Uterus (tissue), 4 donors: ENCODE measurements at places on chromosomes 12 and 14. TPM values are rescaled to one million over a fixed set of nuclear protein-coding genes. Genes with fewer than 3 reads are reported as not detected.

DNA sequence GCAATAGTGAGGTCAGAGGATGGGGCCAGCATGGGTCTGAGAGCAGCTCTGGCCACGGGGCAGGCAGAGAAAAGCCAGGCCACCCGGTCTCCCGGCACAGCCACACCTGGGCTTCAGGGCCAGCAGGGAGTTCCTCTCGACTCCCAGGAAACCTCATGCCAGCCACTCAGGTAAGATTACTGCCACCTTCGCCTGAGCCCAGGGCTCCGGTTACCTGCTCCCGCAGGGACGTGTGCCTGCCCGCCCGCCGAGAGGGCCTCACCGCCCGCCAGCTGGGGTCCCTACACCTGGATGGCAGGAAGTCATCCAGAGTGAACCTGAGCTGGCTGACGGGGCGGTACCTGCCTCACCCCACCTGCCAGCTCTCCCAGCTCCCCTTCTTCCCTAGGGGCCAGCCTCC is 7.3 kb downstream of the JAG2 start:
- no peak for DNase-seq

- no peak for DNase-seq
Measured at GRCh38 chr12:6204533-6205143, 4.4 kb downstream of the CD9 start.

DNA sequence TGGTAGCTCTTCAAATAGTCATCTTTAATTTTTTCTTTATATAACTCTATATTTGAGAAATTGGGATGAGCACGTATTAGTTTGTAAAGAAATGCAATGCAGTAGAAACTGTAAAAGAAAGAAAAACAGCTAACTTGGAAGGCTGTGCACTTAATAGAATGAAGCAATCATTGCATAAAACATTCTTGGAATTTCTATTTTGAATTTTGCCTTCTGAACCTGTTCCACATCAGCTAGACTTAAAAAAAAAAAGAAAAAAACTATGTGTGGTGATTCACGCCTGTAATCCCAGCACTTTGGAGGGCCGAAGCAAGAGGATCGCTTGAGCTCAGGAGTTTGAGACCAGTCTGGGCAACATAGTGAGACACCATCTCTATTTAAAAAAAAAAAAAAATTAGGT is 29.4 kb downstream of the SCN8A start:
- no peak for DNase-seq

- DNase-seq: no peak
Measured at GRCh38 chr12:48334808-48335207, 15.9 kb downstream of the ZNF641 start.

VDR gene
- total RNA-seq: 0.29 TPM

KRT75 gene
- total RNA-seq: not detected

JAG2 gene
- 15.3 TPM for total RNA-seq

GAS2L3 gene
- not detected for total RNA-seq

NANOG gene
- not detected for total RNA-seq

RASSF9 gene
- 17.8 TPM for total RNA-seq

NGB gene
- total RNA-seq: not detected
